Activated T-helper 1 cell treated with anti-CD3 and anti-CD28 coated beads, Interleukin-2, amount 50 U/mL, for 16 hours (primary cell): ENCODE measurements at places on chromosomes 3 and 15.

DNA sequence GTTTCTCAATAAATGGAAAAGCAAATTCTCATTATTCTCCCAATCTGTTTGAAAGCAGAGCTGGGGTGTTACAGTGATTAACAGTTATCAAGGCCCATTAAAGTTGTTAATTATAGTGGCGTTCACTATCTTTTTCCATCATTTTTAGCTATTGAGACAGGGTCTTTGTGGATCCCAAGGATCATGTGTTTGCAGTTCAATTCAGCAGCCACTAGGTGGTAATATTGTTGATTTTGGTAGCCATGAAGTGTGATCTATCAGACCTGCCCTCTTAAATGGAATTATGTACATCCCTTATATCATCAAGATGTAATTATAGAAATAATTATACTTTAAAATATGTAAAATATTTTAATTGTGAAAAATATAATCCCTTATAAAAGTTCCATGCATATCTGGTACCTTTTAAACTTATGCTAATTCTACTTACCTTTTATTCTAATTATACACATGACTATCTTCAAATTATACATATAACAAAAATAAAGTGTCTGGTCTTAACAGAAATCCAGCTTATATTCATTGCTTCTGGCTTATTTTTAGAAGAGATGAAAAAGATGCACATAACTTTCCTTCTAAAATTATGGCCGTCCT, 126.4 kb downstream of the GREM1 start:
- no peak for DNase-seq

- DNase-seq: no peak
Measured at GRCh38 chr3:5499404-5499803, 311.9 kb downstream of the EDEM1 start.

- no peak for DNase-seq
Measured at GRCh38 chr15:57696146-57696545, 10.4 kb upstream of the POLR2M start.

- DNase-seq: no peak
Measured at GRCh38 chr15:27955087-27955486, 144.0 kb downstream of the OCA2 start.

DNA sequence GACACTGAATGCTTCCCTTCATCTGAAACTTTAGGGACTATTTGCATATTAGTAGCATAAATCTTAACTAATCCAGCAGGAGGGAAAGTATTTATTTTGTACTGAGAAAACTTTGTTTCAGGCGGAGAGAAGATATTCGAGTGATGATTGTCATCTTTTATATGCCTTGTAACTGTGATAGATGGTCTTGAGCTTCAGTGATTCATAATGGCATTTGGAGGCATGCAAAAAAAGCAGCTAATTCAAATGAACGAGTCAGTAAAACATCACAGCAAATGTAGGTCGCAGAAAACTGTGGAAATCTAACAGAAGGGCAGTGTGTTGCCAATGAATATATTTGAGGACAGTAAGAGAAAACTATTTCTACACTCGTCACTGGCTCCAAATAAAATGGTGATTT, 643.7 kb upstream of the NAALADL2 start:
- no peak for DNase-seq

DNA sequence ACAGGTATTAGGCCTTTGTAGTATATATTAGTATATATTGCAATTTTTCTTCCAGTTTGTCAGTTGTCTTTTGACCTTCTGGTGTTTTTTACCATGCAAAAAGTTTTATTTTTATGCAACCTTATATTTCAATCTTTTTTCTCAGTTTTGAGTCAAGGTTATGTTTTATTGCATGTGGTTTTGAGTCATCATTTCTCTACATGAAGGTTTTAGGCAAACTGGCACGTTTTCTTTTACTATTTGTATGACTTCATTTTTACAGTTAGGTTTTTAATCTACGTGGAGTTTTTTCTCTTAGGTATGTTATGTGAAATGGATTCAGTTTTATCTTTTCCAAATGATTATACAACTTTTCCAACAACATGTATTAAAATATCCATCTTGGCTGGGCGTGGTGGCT, 36.8 kb upstream of the TCAIM start:
- no peak for DNase-seq

DNA sequence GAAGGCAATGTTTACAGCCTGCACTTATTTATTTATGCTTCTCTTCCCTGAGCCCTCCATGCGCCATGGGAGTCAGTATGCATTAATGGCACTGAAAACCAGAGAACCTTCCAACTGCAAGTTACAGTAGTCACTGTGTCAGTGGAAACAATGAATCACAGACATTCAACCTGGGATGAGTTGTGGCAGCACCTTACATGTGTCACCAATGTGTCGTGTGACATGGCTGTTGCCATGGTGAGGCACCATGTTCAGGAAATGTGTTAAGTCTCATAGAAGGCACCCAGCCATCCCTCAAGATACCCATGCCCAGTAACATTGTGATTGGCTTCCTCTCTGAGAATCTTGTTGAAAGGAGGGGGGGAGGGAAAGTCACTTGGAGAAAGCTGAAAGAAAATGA, 105.0 kb downstream of the FOXP1 start:
- DNase-seq: no peak

- DNase-seq: no peak
Measured at GRCh38 chr15:83545804-83546511, 98.8 kb downstream of the SH3GL3 start.

- no peak for DNase-seq
Measured at GRCh38 chr3:193148688-193149473, 92.1 kb upstream of the PLAAT1 start.

- no peak for DNase-seq
Measured at GRCh38 chr15:49865925-49866757, 245.3 kb downstream of the DTWD1 start.

DNA sequence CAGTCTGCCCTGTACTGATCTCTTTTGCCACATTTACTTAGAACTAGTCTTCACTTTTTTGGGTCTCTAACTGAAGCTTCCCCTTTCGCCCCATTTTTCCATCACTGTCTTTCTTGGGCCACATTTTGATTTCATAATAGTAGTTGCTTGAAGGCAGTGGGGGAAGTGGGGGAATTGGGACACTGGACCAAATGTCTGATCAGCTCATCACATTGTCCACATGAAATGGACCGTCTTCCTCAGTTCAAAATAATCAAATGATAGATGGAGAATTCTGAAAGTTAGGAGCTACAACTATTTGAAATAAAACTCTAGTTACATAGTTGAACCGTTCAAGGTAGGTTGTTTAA, 747 bp downstream of the PDCD6IP start:
- DNase-seq: no peak

- no peak for DNase-seq
Measured at GRCh38 chr3:23170291-23170690, 32.8 kb upstream of the UBE2E2 start.

DNA sequence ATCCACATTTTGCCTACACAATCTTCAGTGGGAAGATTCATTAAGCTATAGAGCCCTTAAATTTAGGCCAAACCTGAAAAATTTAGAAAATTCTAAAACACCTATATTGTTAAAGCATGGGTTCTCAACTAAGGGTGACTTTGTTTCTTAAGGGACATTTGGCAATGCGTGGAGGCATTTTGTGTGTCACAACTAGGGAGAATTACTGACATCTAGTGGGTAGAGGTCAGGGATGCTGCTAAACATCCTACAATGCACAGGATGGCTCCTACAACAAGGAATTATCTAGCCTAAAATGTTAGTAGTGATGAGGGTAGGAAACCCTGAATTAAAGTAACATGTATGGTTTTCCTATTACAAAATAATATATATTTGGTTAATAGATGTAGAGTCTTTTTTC, 55.8 kb downstream of the TBC1D5 start:
- no peak for DNase-seq

DNA sequence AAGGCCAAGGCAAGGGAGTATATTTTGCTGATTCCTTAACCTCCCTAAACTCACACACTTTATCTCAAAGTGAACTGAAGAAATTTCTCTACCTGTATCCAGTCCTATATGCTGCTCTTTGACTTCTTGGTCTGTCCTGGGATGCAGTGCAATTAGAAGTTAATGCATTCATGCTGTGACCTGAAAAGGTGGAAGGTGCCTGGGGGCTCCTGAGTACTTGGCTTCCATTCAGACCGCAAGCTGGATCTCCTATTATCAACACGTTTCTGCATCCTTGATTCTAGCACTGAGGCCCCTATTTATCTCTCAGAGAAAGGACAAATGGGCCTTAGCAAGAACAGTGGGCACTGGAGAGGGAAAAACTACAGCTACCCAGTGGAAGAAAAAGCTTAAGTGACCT, 17.7 kb upstream of the CADPS start:
- no peak for DNase-seq

DNA sequence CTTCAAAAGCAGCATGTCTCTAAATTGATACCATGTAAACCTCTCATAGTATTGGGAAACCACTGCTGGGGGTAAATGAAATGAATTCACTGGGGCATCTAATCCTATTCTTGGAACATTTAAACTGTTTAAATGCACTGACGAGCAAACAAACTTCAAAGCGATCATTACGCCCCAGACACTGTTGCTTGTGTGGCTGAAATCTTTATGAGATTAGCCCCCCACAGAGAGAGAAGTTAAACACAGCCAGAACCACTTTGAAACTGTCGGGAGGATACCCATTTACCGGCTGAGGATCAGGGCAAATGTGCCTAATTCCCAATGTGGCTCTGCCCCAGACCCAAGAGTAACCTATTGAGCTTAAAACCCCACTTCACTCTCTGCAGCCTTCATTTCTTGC, 308.4 kb upstream of the CDIN1 start:
- DNase-seq: no peak

GRCh38 chr3:173266441-173266840, 125.4 kb upstream of the SPATA16 start:
- no peak for DNase-seq

DNA sequence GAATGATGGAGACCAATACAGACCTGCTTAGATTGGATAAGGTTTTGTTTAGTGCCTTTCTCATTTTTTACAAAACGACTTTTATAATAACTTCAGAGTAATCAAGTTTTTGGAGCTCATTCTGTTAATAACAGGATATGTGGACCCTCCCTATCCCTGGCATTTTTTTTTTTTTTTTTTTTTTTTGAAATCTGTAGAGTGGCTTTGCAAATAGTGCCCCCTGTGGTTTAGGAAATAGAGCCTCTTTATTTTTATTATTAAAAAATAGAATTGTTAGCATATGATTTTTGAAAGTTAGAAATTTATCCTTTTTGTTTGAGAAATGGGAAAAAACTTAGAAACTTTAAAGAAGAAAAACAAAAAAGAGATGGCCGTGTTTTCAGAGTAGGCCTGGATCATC, 11.4 kb downstream of the SKIL start:
- DNase-seq: no peak

- no peak for DNase-seq
Measured at GRCh38 chr3:168134931-168135330, 39.2 kb upstream of the GOLIM4 start.

- DNase-seq: no peak
Measured at GRCh38 chr3:100517276-100517675, 24.9 kb downstream of the TMEM45A start.
